AG10803 (cell line): ENCODE measurements at places on chromosomes 2 and 18.

DNA sequence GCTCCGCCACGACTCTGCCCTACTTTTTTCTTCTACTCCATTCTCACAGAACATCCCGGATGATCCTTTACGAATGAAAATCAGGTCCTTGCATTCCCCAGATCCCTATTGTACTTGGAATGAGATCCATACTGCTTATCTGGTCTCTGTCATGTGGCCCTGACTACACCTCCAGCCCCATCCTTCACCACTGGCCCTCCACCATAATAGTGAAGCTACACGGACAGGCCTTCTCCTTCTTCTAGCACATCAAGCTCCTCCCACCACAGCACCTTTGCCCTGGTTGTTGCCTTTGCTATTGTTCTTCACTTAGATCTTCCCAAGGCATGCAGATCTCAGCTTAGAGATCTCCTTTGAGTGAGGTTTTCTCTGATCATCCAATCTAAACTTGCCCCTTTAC, 20.1 kb upstream of the RMDN2 start:
- no peak for DNase-seq

GRCh38 chr2:96844405-96844808, 586 bp upstream of the ANKRD23 start:
- DNase-seq = no peak

- DNase-seq = peak; percentile 35
Measured at GRCh38 chr2:58131191-58132011, 84.8 kb downstream of the VRK2 start.

DNA sequence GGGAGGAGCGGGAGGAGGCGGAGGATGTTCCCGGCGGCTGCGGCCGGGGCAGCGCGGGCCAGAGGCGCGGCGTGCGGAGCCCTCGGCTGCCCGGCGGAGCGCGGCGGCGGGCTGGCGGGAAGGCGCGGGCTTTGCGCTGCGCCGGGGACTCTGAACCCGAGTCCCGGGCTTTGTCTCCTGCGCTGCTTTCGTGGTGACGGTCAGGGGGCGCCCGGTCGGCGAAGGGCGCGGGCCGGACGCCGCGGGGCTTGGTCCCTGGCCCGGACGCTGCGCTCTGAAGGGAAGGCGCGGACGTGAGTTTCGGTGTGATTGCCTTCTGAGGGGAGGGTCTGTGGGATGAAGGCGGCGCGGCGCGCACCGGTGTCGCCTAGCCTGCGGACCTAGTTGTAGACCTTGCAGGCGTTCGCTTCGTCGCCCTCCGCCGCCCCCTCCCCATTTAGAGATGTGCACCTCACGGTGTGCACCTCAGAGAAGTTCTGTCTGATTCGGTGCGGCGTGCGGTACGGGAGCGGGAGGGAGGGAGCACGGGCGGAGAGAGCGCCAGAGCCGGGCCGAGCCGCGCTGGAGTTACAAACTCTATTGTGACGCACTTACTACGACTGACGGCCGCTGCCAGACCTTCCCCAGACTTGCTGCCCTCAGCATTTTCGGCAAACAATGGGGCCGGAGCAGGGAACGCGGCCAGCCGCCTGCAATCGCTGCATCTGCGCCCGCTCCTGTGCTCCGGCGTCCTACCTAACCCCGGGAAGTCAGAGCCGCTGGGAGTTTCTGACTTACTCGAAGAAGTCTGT, 2.1 kb downstream of the BCL2L11 start:
- peak; percentile 75 for DNase-seq

DNA sequence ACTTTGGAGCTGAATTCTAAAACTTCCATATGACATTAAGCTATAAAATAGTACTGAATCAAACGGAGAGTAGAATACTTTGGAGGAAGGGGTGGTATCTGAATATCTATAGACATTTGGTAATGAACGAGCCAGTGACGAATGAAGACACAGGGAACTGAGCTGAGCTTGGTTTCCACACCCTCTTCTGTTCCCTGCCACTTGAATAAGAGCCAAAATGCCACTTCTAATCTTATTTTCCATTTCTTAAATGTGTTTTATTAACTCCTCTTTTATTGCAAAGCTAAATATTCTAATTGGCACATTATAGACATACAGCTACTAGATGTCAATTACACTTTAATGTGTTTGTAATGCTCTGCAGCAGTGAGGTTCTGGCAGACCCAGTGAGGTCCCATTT, 76.1 kb downstream of the AFF3 start:
- no peak for DNase-seq

GRCh38 chr2:30359644-30360167, 87.3 kb upstream of the LCLAT1 start:
- DNase-seq = peak; percentile 81

GRCh38 chr2:20185176-20186022, 39.5 kb downstream of the SDC1 start:
- no peak for DNase-seq

- no peak for DNase-seq
Measured at GRCh38 chr2:212264187-212264586, 274.4 kb downstream of the ERBB4 start.

DNA sequence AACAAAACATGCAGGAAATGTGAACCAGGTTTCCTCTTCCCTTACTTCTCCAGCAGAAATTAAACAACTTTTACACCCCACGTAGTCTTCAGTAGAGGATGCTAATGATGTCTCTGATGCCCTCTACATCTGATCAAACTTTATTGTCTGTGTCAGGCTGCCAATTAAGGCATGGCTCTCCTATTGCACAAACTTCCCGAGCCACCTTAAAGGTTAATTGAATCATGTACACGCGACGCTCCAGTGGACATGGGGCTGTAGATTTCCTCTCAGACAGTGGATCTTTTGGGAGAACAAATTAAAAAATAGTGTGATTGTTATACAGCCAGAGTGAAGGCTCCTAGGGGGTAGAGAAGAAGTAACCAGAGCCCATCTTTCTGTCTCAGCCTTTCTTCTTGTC, 301.6 kb downstream of the SMAD2 start:
- no peak for DNase-seq

DNA sequence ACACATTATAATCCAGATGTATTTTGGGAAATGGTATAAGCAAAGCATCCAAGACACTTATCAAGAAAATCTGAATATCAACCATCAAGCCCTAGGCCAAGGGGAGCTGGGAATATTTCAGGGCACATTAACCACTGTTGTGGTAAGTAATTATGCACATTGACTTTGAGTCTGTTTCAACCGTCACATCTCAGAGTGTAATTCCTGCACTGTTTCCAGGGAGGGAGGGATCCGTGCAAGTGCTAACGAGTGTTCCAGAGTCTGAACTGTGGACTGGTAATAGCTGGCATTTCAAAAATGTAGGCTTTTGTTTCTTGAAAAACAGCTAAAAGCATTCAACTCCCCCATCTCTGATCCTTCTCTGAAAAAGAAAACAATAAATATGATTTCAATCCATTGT, 681.6 kb downstream of the BCL11A start:
- DNase-seq = no peak

GRCh38 chr18:26271917-26272549, 45.8 kb downstream of the TAF4B start:
- DNase-seq = no peak

DNA sequence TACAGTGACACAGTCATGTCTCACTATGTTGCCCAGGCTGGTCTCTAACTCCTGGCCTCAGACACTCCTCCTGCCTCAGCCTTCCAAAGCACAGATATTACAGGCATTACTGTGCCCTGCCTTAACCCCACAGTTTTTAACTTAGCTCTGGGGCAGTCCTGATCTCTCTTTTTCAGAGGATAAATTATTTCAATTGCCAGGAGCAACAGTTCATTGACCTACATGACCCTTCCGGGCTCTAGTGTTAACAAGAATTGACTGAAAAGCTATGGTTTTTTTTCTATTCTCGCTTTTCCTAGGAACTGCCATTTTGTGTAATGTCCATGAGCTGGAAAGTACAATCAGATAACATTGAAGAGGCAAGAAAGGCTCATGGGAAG, 92.8 kb downstream of the HNRNPLL start:
- no peak for DNase-seq

- no peak for DNase-seq
Measured at GRCh38 chr2:71637736-71638135, 184.4 kb downstream of the DYSF start.

GRCh38 chr2:188129677-188130076, 162.0 kb upstream of the GULP1 start:
- DNase-seq = no peak

DNA sequence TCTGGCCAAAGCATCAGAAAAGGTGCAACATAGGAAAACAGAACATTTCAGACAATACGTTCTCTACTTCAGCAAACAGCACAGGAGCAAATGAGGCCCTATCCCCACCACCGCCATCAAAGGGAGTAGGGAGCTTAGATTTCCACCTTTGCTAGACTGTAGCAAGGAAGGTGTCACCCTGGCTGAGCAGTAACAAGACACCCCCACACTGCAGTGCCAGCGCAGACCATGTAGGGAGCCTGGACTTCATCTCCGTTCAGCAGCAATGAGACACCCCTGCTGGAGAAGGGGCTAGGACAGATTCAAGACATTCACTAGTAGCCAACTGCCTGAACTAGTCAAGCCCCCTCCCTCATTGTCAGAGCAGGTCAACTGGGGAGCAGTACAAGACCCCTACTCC, 160.1 kb upstream of the CBLN2 start:
- no peak for DNase-seq

GRCh38 chr18:69774831-69775230, 172.8 kb downstream of the CD226 start:
- peak; percentile 48 for DNase-seq

- no peak for DNase-seq
Measured at GRCh38 chr2:104932243-104932642, 78.3 kb downstream of the POU3F3 start.

DNA sequence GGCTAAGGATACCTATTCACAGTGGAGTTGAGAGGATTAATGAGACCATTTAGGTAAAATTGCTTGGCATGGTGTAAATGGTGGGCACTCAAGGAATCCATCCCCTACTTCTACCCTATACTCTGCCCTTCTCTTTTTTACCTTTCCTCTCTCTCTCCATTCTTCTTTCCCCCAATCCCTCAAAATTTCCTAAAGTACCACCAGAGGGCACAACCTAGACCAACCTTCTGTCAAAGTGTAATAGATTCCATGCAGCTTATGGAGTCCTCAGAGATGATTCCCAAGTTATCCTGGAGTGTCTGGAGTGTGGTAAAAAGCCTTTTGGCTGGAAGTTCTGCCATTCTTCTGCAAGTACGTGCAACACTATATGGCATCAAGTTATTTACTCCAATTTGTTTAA, 33.0 kb upstream of the CCDC195 start:
- DNase-seq = no peak

GRCh38 chr2:210919128-210919527, 362.7 kb downstream of the CPS1 start:
- no peak for DNase-seq
